SJSA1 (cell line): ENCODE measurements at places on chromosomes 2 and 18.

- DNase-seq = no peak
These were observed 2.0 kb downstream of the MFSD6 start for GRCh38 chr2:190410166-190410565.

DNA sequence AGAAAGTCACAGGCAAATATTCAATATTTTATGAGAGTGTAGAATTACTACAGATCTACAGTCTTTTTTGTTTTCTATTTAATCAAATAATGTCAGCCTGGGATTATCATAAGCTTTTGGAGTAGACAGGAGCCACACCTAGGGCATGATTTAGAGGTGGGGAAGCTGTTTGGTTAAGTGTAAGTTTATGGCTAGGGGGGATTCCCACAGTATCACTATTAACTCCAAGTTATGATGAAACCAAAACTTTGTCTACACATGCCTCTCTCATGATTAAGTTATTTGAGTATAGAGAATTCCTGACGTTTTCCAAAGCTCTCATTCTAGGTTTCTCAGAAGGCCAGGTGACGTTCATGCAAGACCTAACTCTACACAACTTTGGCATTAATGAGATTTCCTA is 2.1 kb downstream of the SERPINB10 start:
- no peak for DNase-seq

DNA sequence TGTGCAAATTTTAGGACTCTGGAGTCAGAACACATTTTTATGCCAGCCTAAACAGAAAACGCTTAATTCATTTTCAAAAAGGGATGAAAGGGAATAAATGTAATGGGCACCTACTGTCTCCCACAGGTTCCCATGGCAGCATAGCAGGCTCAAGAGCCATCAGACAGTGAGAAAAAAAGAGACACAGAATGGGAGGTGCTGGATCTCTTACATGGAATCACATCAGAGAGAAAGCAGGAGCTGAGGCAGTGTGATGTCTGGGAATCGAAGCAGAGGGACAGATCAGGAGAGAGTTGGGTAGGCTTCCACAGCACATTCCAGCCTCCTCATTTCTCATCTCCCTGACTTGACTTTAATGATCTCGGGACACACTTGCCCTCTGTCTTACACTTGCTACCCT is 684.3 kb downstream of the KCNJ3 start:
- no peak for DNase-seq

- no peak for DNase-seq
These were observed 128.5 kb downstream of the STK39 start for GRCh38 chr2:168118733-168119514.

GRCh38 chr2:150404147-150404546 is 83.3 kb downstream of the RND3 start:
- DNase-seq = no peak

DNA sequence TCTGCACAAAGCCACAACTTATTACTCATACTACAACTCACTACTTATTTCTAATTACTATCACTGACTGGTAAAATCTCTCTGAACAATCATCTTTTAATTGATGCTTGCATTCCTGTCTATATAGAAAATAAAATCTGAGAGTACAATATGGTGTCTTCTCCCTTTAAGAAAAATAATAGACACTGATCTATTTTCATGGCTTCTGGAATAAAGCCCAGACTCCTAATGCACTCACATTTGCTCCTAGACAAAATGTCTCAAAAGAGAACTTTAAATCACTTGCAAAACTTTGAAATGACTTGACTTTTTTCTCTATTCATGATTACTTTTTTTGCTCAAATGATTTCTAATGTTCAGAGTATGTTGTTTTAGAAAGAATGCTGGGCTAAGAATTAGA is 28.7 kb downstream of the ESCO1 start:
- DNase-seq = no peak

DNA sequence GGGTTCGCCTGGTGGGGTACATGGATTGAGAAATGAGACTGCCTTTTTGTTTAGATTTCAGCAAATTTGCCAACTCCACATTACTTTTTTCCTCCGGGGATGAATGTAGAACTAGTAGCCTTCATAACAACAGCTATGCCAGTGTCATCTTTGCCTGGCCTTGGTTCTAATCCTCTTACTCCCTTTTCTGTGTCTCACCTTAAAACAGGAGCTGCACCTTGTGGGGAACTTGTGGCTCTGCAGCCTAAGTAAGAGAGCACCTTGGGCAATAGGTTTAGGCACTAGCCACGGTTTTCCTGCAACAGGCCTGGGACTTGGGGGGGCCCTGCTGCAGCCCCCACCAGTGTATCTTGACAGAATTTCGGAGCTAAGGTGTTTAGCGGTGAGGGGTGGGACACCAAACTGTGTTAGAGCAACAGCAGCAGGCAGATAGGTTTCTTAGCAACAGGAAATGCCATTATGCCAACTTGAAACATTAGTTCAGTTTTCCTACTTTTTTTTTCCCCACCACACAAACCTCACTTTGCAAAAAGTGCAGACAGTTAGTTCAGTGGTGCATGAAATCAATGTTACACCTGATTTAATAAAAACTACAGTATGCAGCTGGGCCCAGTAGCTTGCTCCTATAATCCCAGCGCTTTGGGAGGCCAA is 173.7 kb downstream of the PRKCE start:
- no peak for DNase-seq

DNA sequence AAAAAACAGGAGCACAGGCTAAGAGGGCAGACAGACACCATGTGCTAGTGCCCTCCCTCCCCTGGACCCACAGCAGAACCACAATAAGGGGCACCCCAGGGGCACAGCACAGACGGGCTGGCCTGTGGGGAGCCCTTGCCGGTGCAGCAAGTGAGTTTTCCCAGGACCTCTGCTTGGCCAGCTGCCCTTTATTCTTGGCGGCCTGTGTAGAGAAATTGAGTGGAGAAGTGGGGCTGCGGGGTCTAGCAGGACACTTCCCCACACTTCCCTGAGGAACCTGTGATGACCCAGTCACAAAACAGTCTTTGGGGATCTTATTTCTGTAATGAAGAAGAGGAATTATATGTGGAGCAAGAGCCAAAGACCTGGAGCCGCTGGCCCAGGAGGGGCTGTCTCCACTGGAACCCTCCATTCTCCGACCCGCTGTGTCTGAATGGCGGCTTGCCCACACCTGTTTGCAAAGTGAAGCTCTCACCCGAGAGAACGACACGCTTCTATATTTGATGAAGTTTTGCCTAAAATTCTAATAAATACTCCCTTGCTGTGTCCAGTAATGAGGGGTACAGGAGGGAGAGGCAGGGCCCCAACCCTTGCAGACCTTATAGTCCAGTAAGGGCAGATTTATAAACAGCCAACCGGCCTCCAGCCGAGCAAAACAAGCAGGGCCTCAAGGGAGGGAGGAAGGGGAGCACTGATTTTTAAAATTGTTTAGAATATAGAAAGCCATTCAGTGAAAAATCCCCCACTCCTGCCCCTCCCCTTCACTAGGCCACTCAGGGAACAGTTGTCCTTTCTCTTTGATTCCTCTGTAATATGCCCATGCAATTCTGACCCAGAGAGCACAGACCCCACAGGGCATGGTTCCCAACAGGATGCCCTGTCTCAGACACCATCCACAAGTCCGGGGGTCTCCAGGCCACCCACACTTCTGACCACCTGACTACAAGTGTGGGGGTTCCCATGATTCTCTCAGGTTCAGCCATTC is 44.7 kb upstream of the SNED1 start:
- DNase-seq = peak; percentile 36

DNA sequence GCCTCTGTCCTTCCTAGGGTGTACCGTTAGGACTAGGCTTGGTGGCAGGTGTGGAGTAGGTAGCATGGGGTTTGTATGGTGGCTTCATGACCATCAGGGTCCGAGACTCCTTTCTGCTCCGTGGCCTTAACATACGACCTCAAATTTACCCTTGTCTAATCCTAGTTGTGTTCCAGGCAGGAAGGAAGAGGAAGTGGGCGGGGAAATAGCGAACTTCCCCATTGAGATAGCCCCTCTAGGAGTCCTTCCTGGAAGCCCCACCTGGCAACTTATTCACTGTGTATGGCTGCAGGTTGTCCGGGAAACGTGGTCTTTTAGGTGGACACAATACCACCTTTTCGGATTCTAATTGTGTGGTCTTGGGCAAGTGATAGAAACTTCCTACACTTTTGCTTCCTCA is 9.3 kb downstream of the CD8A start:
- no peak for DNase-seq

DNA sequence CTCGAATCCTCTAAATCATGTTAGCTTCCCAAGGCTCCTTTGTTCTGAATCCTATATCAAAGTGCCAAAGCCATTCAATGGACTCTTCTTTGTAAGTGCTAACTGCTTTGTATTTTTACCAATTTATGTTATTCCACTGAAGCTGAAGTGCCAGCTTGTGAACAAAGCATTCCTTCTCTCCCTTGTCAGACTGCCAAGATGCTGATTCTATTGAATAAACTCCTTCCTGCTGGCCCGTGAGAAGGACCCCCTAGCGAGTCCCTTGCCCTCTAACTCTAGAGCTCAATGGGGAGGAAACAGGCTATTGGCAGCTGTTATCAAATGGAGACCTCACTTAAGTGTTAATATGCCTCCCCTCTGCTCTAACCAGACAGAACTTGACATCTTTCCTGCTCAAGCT is 1097.9 kb upstream of the CNTNAP5 start:
- no peak for DNase-seq

GRCh38 chr2:108534584-108535356 is 500 bp downstream of the LIMS1 start:
- peak; percentile 69 for DNase-seq

DNA sequence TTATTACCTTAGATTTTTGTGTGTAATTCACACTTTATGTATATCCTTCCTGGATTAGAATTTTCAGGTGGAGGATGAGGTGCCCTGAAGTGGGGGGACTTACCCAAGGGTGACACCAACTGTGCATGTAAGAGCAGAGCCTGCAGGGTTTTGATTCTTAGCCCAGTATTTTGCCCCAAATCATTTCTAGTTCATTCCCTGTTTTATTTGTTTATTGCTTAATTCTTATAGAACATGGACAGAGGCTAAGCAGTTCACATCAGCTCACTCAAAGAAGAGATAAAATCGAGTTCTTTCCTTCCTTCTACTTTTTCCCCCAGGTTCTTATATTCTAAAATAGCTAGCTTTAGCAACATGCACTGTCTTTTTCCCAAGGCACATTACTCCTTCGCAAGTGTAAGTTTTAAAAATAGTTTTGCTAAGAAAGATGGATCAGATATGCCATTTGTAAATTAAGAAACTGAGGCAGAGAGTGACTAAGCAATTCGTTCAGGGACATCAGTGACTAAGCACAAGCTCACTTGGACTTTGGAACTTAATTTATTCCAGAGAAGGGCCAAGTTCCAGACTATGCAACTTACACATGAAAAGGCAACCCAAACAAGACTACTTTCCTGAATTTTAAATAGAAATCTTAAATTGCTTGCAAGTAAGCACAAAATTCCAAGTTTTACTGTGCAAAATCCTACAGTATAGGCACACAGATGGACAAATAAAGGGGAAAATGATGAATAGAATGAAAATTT is 427.9 kb upstream of the POU3F3 start:
- no peak for DNase-seq

DNA sequence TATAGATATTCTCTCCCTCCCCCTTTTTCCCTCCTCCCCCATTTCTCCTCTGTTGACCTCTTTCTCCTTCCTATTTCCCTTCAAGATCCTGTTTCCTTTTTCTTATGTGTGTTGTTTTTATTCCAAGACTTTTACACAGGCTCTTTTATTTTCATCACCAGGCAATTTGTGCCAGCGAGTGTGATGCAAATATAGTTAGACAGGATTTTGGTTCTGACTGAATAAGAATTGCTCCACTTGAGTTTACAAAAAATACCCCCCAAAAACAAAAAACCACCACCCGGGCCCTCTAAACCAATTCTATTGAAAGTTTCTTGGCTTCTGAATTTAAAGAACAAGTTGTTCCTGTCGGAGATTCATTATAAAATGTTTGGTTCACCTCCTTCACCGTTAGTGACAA is 50.9 kb upstream of the MAPK4 start:
- DNase-seq = no peak

- peak; percentile 66 for DNase-seq
These were observed 1.6 kb downstream of the ZNF516 start for GRCh38 chr18:76493213-76494161.

GRCh38 chr2:232329716-232330067 is 48.9 kb upstream of the ALPP start:
- DNase-seq = no peak

DNA sequence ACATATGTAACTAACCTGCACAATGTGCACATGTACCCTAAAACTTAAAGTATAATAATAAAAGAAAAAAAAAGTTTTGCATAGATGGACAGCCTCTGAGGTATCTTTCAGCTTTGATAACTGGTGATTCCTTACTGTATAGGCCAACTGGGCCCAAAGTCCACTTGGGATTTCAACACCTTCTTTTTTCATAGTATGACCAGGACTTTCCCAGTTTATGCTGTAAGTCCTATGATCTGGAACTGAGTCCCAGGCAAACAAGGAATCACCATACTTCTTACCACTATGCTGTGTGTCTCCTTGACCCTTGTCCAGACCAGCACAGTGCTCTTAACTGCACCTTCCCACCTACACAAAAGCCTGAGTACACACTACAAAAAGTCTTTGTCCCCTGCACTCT is 205.1 kb upstream of the RBBP8 start:
- no peak for DNase-seq

- DNase-seq = no peak
These were observed 108.2 kb downstream of the HAUS1 start for GRCh38 chr18:46212398-46212797.

DNA sequence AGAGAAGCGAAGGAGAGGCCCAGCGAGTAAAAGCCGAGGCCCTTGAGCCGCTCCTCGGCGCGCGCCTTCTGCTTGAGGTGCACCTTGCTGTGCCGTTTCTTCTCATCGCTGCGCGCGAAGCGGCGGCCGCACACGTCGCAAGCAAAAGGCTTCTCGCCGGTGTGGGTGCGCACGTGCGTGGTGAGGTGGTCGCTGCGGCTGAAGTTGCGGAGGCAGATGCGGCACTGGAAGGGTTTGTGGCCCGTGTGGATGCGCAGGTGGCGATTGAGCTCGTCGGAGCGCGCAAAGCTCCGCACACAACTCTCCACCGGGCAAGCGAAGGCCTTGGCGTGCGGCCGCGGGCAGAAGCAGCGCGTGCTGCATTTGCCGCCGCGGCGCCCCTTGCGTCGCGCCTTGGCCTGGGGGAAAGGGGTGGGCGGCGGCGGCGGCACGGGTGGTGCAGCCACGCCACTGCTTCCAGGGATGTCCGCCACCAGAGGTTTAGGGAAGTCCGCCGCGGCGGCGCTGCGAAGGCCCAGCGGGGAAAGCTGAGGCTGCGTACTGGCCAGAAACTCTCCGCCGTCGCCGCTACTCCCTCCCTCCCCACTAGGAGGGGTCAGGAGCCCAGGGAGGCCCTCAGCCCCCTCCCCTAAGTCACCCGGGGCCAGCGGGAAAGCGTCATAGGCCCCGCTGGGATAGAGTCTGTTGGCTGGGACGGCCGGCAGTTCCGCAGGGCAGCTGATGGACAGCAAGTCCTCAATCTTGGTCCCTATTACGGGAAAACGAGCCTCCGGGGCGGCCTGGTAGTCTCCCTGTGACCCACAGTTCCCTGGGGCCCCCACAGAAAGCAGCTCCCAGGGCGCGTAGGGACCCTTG is 1.7 kb downstream of the EGR4 start:
- no peak for DNase-seq
